ENCODE measurements at places on chromosomes 6 and 20.

DNA sequence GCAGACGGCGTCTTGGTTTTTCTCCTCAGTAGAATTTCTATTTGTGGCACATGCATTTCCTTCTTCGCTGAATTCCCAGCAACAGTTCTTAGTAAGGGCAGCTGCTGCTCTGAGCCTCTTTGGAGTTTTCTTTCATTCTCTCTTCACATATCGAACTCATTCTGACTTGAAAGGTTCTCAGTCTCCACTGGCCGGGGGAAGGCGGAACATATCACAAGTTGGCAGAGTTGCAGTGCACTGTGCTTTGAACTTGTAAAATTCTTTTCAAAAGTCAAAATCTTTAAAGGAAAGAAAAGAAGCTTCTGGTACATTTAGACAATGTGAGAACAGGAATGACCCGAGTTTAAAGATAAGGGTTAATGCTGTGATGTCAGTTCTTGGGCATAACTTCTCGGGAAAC lies 286.1 kb upstream of the MAP3K7 start:
- DNase-seq = no peak

GRCh38 chr6:168222115-168223043 lies 97.2 kb downstream of the DACT2 start:
- DNase-seq = no peak

DNA sequence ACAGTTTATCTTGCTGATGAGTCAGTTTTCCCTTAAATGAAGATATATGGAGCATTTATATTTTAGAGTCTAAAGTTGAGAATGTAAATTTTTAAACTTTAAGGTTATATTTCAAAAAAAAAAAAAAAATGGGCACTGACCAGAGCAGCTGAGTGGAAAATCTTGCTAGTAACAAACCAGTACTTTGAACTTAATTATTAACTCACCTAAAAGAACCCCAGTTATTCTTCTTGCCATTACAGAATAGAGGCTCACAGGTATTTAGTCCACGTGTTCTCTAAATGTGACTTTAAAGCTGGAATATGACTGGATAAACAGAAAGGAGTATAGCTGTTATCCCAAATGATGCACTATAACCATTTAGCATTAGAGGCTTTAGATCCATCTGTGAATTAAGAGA lies 178.4 kb downstream of the COL9A1 start:
- DNase-seq = no peak

DNA sequence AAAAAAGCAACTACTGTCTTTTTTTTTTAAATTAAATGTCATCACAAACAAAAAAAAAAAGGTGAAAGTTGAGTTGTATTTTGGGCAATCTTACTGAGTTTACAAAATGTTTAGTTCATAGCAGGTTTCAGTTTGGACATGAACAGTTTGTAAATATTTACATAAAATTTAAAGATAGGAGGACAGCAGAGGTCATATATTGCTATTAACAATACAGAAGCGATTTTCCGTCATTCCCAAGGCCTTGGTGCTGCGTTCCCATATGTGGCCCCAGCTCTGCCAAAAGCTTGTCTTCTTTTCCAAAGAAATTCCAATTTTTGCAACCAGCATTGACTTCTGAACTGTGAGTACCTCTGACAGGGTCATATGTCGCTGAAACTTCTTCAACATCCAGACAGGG lies 5.1 kb downstream of the BACH2 start:
- no peak for DNase-seq

GRCh38 chr6:17665132-17665531 lies 41.6 kb downstream of the NUP153 start:
- no peak for DNase-seq

- DNase-seq = peak; percentile 85
Observed at GRCh38 chr6:69866770-69867638, 648 bp downstream of the COL19A1 start.

- no peak for DNase-seq
Observed at GRCh38 chr6:85942844-85943243, 300.2 kb upstream of the SYNCRIP start.

DNA sequence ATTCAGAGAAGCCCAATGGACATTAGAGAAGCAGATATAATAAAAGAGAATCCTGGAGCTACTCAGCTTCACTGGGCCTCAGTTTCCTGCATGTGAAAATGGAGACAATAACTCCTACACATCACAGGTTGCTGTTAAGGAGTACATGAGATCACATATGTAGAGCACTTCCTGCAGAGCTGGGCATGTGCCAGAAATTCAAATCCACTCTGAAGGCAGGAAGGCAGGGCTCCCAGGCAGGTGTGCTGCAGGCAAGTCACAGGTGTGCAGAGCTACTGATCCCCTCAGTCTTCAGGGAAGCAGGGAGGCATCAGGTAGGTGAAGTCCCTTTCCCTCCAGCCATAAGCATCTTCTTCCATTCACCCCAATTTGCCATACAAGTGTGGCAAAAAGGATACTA lies 48.0 kb downstream of the DST start:
- DNase-seq = no peak

DNA sequence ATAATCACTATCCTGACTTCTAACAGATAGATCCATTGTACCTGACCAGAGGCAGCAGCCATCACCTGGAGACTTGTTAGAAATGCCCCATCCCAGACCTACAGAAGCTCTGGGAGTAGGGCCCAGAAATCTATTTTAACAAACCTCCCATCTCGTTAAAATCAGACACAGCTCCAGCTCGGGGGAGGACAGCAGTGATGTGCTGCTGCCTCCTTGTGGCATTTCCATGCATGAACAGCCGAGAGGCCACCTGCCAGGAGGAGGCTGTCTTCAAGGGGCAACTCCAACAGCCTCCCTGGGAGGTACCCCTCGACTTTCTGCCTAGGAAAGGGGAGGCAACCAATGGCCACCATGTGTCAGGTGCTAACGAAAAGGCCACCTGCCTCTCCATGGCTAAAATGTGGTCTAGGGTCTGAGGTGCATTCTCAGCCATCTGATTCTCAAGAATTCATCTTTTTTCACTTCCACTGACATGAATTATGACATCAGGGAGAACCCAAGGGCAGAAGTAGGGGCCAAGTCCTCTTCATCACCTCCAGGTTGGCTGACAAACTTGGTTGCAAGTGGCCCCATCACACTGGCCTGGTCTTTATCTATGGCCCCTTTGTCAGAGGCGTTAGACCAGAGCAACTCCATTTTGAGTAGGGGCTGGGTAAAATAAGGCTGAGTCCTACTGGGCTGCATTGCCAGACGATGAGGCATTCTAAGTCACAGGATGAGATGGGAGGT lies 12.2 kb upstream of the KCNK15 start:
- DNase-seq = peak; percentile 80

GRCh38 chr20:1851396-1851795 lies 43.8 kb upstream of the SIRPA start:
- DNase-seq = no peak

GRCh38 chr20:14113416-14113815 lies 118.1 kb downstream of the MACROD2 start:
- no peak for DNase-seq

DNA sequence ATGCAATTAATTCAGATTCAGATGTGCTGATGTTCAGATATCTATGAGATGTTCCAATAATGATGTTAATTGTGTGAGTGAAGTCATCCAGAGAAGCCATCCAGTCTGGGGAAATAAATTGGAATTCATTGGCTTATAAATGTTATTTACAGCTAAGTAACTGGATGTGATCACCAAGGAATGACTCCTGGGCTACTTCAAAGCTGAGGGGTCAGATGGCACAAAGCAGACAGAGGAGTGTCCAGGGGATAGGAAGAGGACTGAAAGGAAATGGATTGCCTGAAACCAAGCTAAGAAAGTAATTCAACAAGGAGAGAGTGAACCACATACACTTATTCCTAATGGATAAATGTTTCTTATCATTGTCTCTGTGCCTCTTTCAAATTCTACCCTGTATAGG lies 4.5 kb upstream of the MLIP start:
- DNase-seq = no peak

DNA sequence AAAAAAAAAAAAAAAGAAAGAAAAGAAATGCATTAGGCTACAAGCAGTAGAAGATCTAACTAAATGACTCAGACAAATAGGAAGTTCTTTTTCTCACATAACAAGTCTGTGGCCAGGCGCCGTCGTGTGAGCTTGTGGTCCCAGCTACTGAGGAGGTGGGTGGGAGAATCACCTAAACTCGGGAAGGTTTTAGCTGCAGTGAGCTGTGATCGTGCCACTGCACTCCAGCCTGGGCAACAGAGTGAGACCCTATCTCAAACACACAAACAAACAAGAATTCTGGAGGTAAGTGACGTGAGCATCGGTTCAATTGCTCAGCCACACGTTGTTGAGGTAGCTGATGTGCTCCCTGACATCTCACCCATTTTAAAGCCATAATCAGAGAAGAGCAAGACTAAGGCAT lies 37.9 kb upstream of the SLC23A2 start:
- no peak for DNase-seq

DNA sequence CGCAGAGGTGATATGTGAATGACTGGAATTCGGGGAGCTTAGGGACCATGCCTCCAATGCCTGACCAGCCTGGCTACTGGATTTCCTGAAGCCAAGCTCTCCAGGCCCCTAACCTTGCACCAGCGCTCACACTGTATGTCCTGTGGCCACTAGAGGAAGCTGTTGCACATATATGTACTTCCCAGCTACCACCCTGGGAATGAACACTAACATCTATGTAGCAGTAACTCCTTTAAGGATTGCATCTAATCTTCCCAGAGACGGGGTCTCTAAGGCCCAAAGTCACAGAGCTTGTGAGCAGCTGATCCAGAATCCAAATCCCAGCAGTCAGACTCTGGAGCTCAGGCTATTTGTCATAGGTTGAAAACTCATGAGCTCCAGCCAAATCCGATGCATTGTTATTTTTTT lies 20.4 kb upstream of the BPIFB1 start:
- no peak for DNase-seq

DNA sequence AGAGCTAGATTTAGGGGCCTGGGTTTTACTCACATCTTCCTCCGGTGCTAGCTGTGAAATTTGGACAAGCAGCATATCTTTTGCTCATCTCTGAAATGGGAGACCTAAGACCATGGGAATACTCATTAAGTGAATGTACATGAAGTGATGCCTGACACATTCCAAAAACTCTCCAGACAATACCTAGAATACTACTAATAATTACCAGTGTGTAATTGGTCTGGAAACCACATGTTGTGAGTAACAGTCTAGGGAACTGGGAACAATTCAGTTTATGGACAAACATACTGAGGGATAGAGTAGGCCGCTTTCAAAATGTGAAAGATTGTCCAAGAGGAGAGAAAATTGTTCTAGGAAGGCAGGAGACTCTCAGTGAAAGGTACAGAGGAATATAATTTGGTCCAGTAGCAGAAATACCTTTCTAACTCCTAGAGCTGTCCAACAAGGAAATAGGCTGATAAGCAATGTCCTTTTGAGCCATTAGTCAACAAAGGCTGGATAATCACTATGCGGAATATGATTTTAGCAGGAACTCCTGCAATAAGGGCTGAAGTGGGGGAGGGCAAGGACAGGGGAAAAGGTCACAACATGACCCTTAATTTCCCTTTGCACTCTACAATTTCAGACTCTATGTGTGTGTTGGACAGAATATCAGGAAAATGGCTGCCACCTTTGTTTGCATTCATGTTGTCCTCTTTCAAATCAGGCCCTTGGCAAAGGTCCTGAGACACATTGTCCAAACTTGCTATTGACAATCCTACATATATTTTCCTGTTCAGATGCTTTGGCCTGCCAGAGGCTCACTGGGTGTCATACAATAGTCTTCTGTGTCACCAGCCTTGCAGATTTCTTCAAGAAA lies 315.4 kb downstream of the PLCB1 start:
- no peak for DNase-seq

DNA sequence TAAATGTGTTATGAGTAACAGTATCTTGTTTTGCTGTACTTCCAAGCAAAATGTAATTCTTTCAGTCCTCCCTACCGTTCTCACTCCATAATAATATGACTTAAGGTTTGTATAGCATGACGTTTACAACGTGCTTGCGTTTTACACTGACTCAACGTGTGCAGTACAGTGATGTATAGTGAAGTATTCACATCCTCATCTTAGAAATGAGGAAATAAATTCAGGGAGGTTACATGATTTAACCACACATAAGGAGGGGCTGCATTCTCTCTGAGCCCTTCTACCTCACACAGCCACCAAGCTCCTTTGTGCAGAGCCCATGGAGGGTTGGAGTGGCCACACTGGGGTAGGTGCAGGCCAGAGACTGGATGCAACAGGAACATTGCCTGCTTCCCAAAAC lies 164.5 kb downstream of the MTHFD1L start:
- DNase-seq = no peak

DNA sequence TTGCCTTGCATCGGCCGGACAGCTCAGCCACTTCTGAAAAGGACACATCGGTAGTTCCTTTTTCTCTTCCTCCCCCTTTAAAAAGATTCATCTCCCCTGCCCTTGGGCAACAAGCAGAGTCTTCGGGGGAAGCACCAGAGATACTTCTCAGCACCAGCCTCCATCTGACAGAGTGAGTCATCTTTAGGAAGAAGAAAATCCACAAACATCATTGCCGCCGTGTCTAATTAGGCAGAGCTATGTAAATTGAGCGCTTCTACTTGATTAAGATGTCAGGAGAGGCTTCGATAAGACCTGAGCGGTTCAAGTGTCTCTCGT lies 186.4 kb downstream of the TAF4 start:
- DNase-seq = no peak

DNA sequence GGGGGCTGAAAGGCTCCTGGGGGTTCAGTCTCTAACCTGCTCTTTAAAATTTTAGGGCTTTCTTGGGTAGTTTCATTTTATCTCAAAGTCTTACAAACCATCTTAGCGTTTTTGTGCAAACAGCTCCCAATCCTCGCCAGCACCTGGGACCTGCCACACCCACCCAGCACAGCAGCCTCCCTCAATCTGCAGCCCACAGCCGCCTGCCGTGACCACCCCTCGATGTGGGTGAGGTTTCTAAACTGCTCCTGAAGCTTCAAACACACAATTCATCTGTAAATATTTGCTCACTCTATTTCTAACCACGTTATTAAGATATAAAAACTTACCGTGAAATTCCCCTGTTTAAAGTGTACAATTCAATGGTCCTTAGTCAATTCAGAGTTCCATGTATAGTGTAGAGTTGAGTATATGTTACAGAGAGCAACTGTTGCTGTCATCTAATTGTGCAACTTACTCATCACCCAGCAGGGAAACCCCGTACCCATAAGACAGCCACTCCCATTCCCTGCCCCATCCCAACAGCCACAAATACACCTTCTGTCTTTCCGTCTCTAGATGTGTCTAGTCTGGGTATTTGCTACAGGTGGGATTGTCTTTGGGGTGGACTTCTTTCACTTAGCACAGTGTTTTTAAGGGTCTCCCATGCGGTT lies 381.0 kb downstream of the TAF4 start:
- DNase-seq = no peak

DNA sequence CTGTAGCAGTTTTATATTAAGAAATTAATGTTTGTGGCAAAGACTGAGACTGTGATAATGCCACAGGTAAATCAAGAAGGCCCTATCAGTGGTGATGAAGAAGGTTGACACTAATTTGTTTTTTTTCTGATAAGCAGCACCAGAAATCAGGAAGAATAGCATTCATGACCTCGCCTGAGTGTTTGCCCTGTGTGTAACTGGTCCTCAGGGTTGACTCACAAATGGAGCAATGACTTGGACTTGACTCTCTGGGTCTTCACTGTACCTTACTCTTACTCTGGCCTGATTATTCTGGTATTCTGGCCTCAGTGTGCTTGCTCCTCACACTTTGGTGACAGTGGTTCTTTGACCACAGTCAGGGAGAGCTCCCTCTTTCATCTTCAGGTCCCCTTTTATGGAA lies 243.9 kb downstream of the HAO1 start:
- DNase-seq = no peak

- no peak for DNase-seq
Observed at GRCh38 chr6:41633056-41633634, 5.1 kb upstream of the MDFI start.
